Diencephalon (tissue), 1 donor: ENCODE measurements at places on chromosomes 4 and X. TPM values are rescaled to one million over a fixed set of nuclear protein-coding genes. Genes with fewer than 3 reads are reported as not detected.

Gene SYNPO2
- 8.1 TPM for total RNA-seq

Gene BEX4
- 126 TPM for total RNA-seq

Gene ATOH1
- not detected for total RNA-seq

Gene ZNF157
- 5.1 TPM for total RNA-seq

Gene PDGFRA
- 112 TPM for total RNA-seq

Gene GSX2
- 3.2 TPM for total RNA-seq
